Gastrocnemius medialis (tissue), 4 donors: ENCODE measurements at places on chromosomes 4 and X. TPM values are rescaled to one million over a fixed set of nuclear protein-coding genes. Genes with fewer than 3 reads are reported as not detected.

DNA sequence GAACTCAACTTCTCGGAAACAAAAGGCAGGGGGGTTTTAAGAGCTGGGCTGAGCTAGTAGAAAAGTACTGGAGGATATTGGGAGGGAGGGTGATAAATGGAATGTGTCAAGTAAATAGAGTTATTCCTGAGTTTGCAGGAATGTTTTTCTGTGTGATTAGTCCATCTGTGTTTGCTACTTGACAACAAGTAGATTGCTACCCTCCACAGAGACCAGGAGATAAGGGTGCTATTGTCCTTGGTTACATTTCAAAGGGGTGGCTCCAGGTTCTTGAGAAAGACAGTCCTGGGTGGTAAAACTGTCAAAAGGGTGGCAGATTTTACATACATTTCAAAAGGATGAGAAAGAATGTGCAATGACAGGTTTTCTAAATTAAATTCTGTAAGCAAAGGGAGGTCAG lies 181.2 kb upstream of the PPP3CA start:
- no peaks in the 10 kb centered on the region for H3K36me3 ChIP-seq
- no peak overlapping the region for H3K27ac ChIP-seq
- no peaks in the 10 kb centered on the region for H3K27me3 ChIP-seq
- no peaks in the 10 kb centered on the region for H3K4me1 ChIP-seq
- H3K4me3 ChIP-seq = no peak overlapping the region
- no peak for DNase-seq

- H3K36me3 ChIP-seq = no peaks in the 10 kb centered on the region
- no peak for DNase-seq
- H3K27me3 ChIP-seq = no peaks in the 10 kb centered on the region
- no peak overlapping the region for H3K27ac ChIP-seq
- peaks cover 6% of the 10 kb centered on the region for H3K4me1 ChIP-seq
These were observed 35.1 kb downstream of the FBXO8 start for GRCh38 chr4:174248407-174248806.

DNA sequence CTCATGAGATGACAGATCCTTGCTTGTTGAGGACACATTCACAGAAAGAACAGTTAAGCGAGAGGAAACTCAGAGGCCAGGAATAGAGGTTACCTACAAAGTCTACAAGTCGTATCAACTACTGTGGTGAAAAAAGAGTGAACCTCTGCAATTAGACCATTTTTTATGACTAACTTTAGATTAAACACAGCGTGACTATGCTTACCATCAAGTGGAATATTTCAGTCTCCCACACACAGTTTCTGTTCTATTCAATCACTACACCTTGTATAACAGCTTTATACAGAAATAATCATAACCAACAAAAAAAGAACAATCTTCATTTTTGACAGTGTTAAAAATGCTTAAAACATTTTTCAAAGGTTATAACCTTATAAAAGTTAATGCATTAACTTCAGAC lies 46.6 kb downstream of the ADAMTS3 start:
- no peak for DNase-seq
- H3K27me3 ChIP-seq = no peaks in the 10 kb centered on the region
- H3K4me1 ChIP-seq = no peaks in the 10 kb centered on the region
- H3K27ac ChIP-seq = no peak overlapping the region

The RPS3A gene
- 1,974 TPM for total RNA-seq
